ENCODE measurements at places on chromosomes 5 and 9.
A peak's percentile ranks its signal among the peaks of the same experiment; 100 is the strongest.

DNA sequence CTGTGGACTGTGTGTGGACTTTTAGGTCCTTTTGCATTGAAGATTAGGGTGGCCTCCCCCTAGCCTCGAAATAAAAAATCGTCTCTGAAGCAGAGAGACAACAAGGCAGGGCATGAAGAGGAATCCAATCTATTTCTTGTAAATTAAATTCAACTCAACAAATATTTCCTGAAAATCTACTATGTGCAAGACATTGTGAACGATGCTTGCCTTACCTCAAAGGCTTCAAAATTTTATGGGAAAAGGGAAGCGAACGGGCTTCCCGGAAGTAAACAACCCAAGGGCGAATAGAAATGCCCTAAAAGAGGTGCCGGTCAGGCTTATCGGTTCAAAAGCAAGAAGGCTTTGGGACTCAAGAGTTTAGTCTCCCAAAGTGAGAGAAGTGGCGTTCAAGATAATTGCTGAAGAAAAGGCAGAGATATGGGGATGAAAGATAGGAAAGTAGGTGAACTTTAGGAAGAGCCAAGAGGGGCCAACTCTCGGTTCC lies 525 bp downstream of the KIF24 start:
- DNase-seq: no peak

GRCh38 chr9:84139296-84140070 lies 158.9 kb downstream of the RMI1 start:
- DNase-seq: peak; percentile 59

DNA sequence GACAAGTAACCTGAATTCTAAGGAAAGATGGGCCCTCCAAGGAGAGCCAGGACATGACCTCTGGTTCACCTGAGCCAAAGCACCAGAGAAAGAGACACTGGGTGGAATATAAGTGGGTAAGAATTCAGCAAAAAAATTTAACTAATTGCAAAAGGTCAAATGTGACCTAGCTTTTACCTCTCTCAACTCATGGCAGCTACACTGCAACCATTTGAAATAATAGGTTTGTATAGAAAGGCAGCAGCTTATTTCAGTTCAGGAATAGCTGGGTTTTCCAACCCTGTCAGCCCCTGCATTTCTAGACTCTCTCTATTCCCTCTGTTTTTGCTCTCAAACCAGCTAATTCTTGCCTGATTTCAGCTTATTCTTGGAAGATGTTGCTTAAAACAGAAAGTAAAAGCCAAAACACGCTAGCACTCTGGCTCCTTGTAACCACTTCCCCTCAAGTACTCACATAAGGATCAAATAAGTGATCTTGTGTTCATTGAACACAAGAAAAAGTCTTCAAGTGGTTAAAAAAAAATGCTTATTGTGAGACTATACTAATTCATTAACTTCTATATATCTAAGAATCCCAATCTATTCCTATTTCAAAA lies 101.1 kb upstream of the NR4A3 start:
- peak; percentile 24 for DNase-seq

GRCh38 chr5:140806834-140807775 lies at the start of gene PCDHA4:
PCDHA4 (plus strand) TSS chr5:140807068.
- peak; percentile 59 for DNase-seq

DNA sequence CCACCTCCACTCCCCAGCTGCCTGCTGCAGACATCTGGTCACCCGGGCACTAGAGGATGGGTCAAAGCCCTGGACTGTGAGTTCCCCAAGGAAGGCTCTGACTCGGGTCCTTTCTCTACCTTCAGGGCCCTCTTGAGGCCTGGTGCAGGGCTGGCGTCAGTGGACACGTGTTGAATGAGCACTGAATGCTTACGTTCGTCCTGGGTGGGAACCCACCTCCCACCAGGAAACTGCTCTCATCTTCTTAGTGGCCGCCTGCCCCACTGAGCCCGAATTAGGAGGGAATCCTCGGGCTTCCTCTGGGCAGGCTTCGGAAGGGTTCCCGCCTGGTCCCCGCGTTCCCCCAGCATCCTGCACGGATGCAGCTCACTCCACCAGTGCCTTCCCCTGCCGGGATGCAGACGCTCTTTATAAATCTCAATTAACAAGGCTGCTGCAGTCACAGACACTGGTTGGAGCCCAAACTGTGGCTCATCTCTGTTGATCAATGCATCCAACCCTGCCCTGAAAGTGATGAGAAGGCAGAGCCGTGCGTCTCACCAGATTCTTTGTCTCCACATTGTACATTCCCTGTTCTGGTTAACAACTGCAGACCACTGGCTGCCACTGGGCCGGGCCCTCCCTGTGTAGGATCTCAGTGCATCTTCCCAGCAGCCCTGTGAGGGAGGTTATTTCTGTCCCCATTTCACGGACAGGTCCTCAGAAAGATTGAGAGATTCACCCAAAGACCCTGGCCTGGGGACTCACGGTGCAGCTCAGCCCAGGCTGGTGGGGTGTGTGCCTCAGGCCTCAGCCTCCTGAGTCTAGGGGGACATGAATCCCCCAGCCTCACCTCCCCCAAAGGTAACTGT lies 168.8 kb downstream of the GAPVD1 start:
- DNase-seq: no peak

DNA sequence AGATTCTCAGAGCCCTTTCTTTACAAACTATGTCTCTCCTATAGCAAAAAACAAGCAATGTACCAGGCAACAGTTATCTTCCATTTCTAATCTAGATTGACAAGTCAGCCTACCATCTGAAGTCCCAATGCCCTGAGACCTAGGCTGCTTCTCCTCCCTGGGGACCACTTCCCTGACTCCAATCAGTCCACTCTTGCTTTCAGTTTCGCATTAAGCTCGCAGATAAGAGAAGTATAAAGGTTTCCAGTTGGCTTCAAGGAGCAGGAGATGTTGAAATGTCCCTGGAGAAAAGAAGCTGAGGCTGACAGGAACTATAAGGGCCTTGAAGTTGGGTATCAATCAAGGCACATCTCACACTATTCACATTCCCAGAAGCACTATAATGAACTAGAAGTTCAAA lies 32.3 kb downstream of the ERP44 start:
- peak; percentile 7 for DNase-seq

DNA sequence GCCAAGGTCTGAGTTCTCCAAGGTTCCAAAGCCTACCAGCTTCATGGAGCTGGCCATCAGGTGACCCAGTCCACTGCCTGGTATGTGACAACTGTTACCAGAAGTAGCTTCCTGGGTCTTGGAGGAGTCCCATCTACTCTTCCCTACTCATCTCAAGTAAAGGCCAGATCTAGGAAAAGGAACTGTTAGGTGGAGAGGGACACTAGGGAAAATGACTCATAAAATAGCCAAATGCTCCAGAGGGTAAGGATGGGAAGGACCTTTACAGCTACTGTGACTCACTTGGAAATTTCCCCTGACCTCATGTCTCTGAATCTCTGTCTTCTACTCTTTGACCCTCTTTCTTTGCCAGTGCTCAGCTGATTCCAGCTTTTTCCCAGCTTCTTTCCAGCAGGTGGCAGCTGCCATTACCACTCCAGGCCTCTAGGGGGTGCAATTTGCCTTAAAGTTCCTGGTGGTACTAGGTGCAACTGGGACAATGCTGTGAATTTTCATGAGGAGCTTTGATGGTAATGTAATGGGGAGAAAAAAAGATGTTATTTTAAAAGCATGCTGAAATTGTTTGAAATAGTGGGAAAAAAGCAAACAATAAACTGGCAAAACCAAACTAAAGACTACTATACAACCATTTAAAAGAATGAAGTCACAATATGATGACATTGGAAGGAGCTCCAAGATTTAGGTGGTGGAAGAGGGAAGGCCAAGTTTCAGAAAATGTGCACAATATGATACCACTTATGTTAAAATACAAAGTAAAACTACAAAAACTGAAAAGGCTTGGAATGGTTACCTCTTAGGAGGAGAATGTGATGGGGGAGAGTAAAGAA lies 27.1 kb upstream of the MYORG start:
- DNase-seq: peak; percentile 59

DNA sequence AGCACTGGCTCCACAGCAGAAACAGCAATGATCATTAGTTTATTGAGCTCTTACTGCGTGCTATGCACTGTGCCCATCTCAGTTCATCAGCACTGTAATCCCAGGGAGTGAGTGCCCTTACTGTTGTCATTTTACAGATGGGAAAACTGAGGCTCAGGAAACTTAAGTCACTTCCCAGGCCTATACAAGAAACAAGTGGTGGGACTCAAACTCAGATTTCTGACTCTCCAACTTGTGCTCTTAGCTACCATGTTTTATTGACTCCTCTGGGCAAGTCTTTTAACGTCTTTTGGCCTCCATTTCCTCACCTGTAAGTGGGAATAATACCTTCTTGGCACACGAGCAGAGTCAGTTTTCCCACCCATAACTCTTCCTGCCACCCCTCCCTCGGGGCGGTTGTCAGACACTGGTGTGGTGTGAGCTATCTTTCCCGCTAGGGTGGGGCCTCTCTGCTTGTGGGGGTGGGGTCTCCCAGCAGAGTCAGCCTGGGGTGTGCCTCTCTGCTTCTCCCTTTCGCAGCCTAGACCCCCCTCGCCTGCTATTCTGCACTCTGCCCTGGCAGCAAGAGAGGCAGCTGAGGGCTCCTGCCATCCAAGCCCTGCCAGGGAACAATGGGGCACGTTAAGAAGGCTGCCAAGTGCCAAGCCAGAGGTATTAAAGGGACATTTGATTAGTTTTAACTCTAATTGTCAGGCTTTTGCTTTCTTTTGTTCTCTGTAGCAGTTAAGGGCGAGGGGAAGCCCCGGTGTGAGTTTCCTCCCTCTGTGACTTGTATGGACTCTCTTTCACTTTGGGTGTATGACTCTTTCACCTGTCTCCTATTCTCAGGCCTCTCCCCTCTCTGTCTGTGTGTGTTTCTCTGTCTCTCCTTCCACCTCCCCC lies 12.1 kb downstream of the GALNT10 start:
- no peak for DNase-seq

DNA sequence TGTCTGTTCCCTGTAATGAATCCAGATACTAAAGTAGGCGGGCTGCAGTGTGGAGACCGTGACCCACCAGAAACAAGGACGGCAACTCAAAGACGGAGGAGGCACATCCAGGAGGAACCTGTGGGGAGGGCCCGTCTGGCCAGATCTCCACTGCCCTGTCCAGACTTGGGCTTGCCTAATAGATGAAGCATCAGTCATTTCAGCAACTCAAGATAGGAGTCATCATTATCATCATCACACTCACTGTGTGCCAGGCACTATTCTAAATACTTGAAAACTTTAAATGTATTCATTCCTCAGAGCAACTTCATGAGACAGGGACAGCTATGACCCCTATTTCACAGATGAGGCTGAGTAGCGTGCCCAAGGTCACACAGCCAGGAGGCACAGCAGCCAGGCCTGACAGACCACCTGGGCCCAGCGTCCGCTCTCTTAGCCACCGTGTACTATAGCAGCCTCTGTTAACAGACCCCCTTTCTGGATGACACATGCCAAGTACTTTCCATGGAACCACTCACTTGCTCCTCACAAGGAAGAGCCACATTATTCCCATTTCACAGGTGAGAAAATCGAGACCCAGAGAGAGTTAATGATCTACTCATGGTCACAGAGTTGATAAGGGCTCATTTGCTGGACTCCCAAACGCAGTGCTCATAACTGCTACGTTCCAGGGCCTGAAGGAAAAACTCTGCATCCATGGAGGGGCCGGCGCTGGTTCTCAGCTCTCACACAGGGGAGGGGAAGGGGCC lies 4.9 kb upstream of the IL4 start:
- DNase-seq: no peak

DNA sequence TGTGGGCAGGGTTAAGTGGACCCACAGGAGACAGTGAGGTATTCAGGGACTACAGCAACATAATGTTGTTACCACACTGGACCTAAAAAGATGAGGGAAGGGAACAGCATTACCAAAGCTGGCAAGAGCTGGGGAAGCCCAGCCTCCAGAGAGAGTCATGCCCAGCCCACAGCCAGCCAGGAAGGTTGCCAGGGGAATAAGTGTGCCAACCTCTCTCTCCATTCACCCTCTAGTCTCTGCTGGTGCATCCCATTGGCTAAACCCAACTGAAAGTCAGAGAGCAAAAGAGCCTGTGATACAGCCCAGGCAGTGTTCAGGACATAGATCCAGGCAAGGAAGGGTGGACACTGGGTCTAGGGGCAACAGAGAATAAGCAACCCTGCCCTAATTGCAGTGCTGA lies 35.8 kb upstream of the AFAP1L1 start:
- DNase-seq: no peak

- DNase-seq: no peak
Observed at GRCh38 chr9:98706651-98707165, 2.0 kb downstream of the GABBR2 start.

- DNase-seq: no peak
Observed at GRCh38 chr5:44443172-44443571, 54.0 kb upstream of the FGF10 start.

DNA sequence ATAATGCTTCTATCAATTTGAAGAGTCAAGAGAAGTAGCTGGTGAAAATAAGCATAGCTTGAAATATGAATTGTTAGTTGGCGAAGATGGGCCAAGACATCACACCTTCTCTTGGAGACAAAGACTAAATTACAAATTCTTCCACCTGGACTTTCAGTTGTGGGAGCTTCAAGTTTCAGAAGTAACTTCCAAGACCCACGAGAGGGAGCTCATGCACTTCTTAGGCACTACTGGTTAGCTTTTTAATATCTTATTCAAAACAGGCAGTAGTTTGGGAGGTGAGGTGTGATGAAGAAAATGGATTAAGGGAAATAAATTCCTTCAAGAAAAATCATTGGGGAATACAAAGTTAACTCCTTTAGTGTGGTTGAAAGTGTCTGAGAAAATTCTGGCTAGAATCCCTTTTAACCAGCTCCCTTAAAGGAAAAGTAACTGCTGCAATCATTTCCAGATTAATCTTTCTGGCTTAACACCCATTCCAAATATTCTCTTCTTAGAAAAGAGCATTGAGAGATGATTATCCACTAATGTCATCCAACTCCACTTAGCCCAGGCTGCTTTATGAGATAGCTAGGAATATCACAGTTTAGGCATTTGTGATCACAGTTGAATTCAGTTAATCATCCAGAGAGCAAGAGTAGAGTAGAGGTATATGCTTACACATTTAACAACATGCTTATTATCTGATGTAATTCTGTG lies 139.5 kb upstream of the DMRTA1 start:
- DNase-seq: peak; percentile 15

- peak; percentile 42 for DNase-seq
Observed at GRCh38 chr5:32312197-32312594, 543 bp downstream of the MTMR12 start.

DNA sequence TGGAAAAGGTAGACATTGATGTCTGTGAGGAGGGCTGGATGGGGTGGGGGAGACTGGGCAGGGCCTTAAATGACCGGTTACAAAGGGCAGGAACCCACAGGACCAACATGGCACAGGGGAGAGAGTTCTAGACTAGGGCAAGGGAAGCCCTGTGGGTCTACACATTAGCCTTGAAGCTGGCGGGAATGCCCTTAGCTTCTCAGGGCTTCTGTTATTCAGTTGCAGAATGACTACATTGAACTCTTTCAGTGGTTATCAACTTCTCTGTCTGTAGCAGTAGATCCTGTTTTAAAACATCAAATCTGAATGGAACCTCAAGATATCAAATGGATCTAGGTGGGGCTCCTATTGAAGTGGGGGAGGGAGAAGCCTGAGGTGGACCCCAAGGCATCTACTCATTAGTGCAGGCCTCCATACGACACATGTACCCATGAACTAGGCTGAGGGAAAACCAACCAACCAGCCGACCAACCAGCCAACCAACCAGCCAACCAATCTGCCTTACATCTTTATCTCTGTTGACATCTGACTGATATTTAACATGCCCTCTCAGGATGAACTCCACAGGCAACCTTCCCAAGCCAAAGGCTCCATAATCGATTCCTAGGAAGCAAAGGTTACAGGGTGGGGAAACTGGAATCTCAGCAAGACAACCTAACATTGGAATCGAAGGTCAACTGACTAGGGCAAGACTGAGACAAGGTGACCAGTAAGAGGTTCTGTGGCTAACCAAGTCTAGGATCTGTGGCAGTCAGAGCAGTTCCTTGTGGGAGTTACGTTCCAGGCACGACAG lies 48.3 kb downstream of the DAP start:
- no peak for DNase-seq

GRCh38 chr9:80691229-80691628 lies 998.1 kb downstream of the TLE1 start:
- no peak for DNase-seq

All from globus pallidus (tissue), 1 donor.